ENCODE measurements at places on chromosomes 3 and 15.

DNA sequence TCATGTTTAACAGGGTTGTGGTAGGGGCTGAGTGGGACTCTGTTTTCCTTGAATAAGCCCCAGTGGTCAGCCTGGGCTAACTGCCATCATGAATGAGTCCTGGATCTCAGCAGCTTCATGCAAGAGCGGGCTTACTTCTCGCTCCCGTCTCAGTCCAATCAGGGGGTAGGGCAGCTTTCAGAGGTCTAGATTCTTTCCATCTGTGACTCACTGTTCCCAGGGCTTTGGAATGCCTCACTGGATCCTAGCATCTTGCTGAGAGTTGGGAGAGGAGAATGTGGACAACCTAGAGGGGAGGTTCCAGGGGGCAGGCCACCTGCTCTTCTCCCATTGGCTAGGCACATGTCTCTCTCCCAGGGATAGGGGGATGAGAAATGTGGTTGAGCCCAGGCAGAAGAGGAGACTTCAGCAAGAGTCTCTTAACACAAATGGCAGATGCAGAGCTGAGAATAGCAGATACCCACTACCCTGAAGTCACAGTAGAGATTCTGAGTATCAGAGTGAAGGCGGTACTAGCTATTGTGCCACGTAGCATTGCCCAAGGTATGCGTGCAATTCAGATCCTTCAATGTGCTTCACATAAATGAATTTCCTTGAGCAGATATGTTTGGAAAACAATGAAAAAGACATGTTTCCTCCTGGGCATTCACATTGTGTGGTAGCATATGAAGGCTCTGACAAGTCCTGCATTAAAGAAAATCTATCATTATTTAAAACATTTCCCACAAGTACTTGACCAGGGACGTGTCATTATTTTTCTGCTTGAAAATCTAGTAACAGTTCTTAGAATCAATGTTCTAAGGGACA is 257.7 kb upstream of the PROK2 start:
- no peak for DNase-seq

- DNase-seq, result no peak
These were observed 999.0 kb downstream of the TUSC7 start for GRCh38 chr3:117708601-117709000.

DNA sequence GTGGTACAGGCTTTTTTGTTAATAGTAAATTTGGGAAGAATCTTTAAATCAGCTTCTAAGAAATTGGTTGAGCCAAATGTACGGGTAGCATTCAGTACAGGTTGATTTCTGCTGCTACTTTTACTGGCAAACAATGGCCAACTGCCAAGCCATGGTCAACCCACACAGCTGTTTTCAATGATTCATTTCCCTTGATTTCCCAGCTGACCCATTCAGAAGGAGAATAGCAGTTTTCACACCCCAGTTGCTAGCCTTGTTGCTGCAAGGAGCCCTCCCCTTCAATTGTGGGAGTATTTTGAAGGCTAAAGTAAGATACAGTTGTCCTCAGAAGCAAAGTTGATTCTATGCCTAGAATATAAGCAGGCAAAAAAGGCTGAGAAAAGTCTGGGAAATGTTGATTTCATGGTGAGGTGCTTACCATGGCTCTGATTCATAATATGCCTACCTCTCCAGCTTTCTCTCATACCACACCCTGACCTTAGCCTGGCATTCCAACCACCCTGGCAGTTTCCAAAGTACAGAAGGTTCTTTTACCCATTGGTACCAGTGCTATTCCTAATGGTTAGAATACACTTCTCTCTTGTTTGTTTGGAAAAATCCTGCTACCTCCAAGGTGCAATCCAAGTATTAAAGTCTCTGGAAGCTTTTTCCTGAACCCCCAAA is 320.3 kb upstream of the TGFBR2 start:
- peak; percentile 70 for DNase-seq

- DNase-seq, result no peak
These were observed 57.1 kb upstream of the GK5 start for GRCh38 chr3:142282503-142282902.

DNA sequence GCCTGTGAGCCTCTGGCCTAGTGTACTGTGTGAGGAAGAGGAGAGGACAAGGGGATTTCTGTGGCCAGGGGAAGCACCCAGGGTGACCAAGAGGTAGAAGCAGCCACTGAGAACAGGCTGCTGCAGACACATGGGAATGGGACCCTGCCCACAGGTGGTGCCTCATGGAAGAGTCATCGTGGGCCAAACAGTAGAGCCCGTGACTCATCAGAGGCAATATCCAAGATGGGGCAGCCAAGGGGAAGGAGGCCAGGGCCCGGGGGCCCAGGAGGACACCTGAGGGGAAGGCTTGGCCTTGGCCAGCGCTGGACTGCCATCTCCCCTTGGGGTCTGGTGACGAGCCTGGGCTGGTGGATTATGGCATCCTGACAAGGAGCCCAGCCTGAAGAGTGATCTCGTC is 275.0 kb upstream of the LYSMD4 start:
- no peak for DNase-seq

GRCh38 chr3:37967260-37967881 is 23.2 kb upstream of the VILL start:
- peak; percentile 63 for DNase-seq

DNA sequence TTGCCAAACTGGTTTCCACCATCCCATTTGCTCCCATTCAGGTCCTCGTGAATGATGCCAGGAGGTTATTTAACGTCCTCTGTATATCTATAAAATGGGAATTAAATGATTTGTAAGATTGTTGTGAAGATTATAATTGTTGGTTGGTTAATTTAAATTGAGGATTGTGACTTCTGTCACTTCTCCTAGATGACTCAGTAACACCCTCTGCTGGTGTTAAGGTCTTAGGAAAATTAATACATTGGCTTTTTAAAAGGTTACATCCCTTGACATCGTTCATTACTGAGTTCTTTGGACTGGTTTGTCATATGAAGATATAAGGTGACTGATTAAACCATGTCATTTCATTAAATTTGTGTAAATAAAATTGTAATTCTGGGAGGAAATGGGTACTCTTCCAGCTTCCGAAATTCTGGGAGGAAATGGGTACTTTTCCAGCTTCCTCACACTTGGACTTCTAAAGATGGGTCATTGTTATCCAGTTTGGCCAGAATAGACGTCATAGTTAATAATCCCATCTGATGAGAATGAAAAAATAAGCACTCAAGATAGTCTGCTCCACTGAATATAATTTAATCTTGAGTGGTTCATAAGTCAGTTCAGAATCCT is 33.3 kb upstream of the PAQR5 start:
- DNase-seq, result no peak

GRCh38 chr3:195096053-195096452 is 174.9 kb downstream of the XXYLT1 start:
- DNase-seq, result no peak

DNA sequence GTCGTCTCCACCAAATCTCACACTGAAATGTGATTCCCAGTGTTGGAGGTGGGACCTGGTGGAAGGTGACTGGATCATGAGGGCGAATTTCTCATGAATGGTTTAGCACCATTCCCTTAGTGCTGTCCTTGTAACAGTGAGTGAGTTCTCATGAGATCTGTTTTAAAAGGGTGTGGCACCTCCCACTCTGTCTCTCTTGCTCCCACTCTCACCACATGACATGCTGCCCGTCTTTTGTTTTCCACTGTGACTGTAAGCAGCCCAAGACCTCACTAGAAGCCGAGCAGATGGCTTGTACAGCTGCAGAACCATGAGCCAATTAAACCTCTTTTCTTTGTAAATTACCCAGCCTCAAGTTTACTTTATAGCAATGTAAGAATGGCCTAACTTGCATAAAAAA is 21.2 kb downstream of the RAD18 start:
- DNase-seq, result no peak

DNA sequence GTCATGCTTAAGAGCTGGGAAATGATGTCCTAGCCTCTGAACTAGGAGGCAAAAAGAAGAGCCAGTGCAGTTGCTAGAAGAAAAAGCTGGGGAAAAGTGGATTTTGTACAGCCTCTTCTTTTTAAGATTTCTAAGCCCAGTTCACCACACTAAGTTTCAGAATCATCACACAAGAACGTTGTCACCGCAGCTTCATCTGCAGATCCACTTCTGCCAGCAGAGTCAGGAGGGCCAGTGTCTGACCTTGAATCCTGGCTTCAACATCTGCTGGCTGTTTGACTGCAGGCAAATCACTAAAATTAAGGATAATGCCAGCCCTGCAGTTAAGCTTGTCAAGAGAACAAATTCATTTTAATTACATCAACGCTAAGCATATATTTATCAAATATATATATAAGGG is 36.2 kb downstream of the HDC start:
- DNase-seq, result no peak

DNA sequence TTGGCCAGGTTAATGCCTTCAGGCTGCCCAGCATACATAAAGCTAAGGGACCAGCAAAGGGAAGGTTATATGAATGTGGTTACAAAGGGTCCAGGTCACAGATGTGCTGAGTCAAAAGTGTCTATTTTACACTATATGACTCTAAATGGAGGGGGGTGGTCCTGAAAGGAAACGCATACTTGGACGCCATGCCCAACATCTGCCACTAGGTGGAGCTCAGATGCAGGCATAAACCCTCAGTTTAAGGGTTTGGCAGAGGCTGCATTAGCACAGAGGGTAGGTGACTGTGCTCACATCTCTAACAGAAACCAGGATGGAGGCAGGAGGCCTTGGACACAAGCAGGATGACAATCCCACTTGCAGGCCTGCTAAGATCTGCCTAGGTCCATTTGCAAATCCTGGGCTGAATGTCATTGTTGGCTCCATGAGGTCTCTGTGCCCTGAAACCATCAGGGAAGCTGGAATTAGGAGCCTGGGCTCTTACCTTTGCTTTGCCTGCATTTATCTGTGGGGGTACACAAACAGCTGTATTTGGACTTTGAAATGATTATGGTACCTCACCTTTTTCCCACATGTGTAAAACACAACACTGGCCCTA is 55.8 kb downstream of the ZNF621 start:
- peak; percentile 42 for DNase-seq

GRCh38 chr15:93478947-93479346 is 389.9 kb upstream of the RGMA start:
- no peak for DNase-seq
